Dermis blood vessel endothelial cell (primary cell): ENCODE measurements at places on chromosomes 4 and X. TPM values are rescaled to one million over a fixed set of nuclear protein-coding genes. Genes with fewer than 3 reads are reported as not detected.

The CT55 gene
- total RNA-seq: not detected in 2 replicates

The SPANXA1 gene
- not detected in 2 replicates for total RNA-seq

The FGFBP1 gene
- not detected in 2 replicates for total RNA-seq

The RPL10 gene
- 3,745 and 6,057 TPM in 2 replicates for total RNA-seq

The PHOX2B gene
- total RNA-seq: not detected in 2 replicates

The BANK1 gene
- total RNA-seq: 0.09 TPM in 1 of 2 replicates, not detected in the other

The DBET gene
- total RNA-seq: not detected in 2 replicates

The SLC25A14 gene
- 7.8 and 8.3 TPM in 2 replicates for total RNA-seq

The DMD gene
- 2.4 and 3.5 TPM in 2 replicates for total RNA-seq

The P2RY4 gene
- not detected in 2 replicates for total RNA-seq

The GAGE12E gene
- total RNA-seq: not detected in 2 replicates

The BEND4 gene
- 0.17 and 0.23 TPM in 2 replicates for total RNA-seq

The SMS gene
- 117 and 166 TPM in 2 replicates for total RNA-seq

The POU4F2 gene
- not detected in 2 replicates for total RNA-seq

The SCRG1 gene
- total RNA-seq: under 0.01 TPM in 1 of 2 replicates, not detected in the other

The HSFX2 gene
- 0.37 TPM in 1 of 2 replicates, not detected in the other for total RNA-seq

The AMBN gene
- not detected in 2 replicates for total RNA-seq

The MAP7D2 gene
- total RNA-seq: 0.09 and 0.17 TPM in 2 replicates

The LINC00632 gene
- total RNA-seq: 0.17 and 0.23 TPM in 2 replicates

The IL2RG gene
- 0.51 TPM in 1 of 2 replicates, not detected in the other for total RNA-seq

The ARMCX5 gene
- 15.0 and 18.9 TPM in 2 replicates for total RNA-seq

The BBS7 gene
- total RNA-seq: 15.7 and 15.8 TPM in 2 replicates

The RASL11B gene
- not detected in 2 replicates for total RNA-seq

The RADX gene
- total RNA-seq: under 0.01 and 0.14 TPM in 2 replicates

The HHIP gene
- 37.1 and 191 TPM in 2 replicates for total RNA-seq

The MAGEA4 gene
- total RNA-seq: not detected in 2 replicates

The SPATA4 gene
- not detected in 2 replicates for total RNA-seq

The GAGE1 gene
- not detected in 2 replicates for total RNA-seq

The TCP11X2 gene
- not detected in 2 replicates for total RNA-seq

The DCAF8L2 gene
- not detected in 2 replicates for total RNA-seq

The SLC9B2 gene
- 22.6 and 24.2 TPM in 2 replicates for total RNA-seq

The SMIM31 gene
- not detected in 2 replicates for total RNA-seq
